ENCODE measurements at places on chromosomes 3 and 15. TPM values are rescaled to one million over a fixed set of nuclear protein-coding genes. Genes with fewer than 3 reads are reported as not detected.

Gene GOLGA8F
- total RNA-seq: 0.21 TPM

Gene OR5K4
- total RNA-seq: not detected

Gene EXD1
- total RNA-seq: 0.21 TPM

Gene CHRD
- not detected for total RNA-seq
